Activated CD8-positive, alpha-beta memory T cell treated with anti-CD3 and anti-CD28 coated beads for 24 hours (primary cell): ENCODE measurements at places on chromosomes 13 and 19.

GRCh38 chr13:92260363-92260762 lies 861.9 kb downstream of the GPC5 start:
- DNase-seq = no peak

- no peak for DNase-seq
Observed at GRCh38 chr19:14412996-14413692, 6.0 kb downstream of the DDX39A start.

- DNase-seq = no peak
Observed at GRCh38 chr19:46719629-46720502, 3.0 kb upstream of the PRKD2 start.

- no peak for DNase-seq
Observed at GRCh38 chr13:95193509-95194230, 107.6 kb downstream of the ABCC4 start.

- no peak for DNase-seq
Observed at GRCh38 chr13:33797622-33798021, 20.3 kb upstream of the RFC3 start.

DNA sequence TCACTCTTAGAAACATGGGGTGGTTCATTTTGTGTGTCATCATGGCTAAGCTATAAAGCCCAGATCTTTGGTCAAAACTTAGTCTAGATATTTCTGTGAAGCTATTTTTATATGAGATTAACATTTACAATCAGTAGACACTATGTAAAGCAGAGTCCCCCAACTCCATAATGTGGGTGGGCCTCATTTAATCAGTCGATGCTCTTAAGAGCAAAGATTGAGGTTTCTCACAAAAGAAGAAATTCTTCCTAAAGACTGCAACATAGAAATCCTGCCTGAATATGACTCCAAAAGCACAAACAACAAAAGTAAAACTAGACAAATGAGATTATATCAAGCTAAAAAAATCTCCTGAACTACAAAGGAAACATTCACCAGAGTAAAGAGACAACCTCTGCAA lies 642.2 kb downstream of the DIAPH3 start:
- DNase-seq = no peak

DNA sequence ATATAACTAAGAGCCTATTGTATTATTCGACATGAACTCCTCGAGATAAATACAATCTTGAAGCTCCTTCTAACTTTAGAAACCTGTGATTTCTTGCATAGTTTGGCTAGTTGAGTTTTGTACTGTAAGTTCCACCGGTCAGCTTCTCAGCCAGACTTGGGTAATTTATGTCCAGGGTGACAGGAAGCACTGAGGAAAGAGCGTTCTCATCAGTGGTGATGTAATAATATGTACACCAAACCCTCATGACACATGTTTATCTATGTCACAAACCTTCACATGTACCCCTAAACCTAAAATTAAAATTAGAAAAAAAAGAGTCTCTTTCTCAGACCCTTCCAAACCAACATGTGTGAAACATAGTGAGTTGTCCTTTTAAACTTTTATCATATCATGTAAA lies 205.7 kb downstream of the KCNRG start:
- DNase-seq = no peak

- DNase-seq = no peak
Observed at GRCh38 chr13:98947925-98948324, 29.9 kb downstream of the DOCK9 start.

DNA sequence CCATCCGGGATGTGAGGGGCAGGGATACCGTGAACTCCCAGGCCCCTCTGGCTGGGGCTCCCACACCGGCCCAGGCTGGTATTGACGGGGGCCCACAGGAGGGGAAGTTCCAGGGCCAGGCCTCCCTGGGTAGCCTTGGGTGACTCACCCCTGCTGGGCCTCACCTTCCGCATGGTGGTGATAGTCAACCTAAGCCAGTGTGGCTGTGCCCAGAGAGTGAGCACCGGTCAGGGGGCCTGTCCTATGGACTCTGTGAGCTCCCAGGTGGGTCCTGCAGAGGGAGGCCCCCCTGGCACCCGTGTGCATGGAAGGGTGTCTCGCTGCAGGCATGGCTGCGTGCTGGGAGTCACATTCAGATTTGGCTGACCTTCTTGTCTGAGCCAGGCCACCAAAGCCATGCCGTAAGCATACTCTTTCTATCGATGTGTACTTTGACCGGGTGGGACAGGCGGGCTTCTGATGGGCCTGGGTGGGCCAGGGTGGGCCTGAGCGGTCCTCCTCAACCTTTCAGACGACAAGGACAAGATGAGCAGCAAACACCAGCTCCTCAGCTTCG lies 27.6 kb downstream of the DHX34 start:
- no peak for DNase-seq

DNA sequence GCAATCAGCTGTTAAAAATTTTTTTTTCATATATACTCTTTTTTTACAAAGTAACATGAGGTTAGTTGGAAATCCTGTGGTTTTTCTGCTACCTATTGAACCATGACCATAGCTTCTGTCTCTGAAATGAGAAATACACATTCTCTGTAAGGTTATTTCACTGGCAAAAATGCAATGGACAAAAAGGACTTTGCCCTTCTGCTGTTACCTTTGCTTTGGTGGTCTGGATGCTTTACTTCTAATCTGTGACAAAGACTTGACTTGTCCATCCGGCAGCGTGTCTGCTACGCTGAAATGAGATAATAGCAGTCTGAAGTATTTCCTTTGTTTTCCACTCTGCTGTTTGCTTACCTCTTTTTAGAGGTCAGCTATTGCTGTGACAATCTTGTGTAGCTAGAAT lies 412.8 kb downstream of the SLITRK6 start:
- no peak for DNase-seq

DNA sequence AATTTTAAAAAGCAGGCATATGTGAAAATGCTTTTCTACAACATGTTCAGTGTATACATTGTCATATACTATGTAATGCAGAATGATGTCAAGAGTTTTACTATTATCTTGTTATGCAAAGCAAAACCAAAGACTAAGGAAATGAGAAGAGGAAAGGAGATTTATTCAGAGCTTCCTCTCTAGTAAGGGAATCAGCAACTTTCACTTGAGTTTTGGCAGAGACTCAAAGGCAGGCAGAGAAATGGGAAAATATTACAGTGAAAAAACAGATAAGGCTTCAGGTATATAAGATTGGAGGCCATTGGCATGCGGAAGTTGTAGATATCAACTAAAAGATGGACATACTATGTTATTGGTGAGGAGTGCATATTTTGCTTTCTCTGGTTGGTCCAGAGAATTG lies 512.0 kb upstream of the PCDH20 start:
- no peak for DNase-seq

DNA sequence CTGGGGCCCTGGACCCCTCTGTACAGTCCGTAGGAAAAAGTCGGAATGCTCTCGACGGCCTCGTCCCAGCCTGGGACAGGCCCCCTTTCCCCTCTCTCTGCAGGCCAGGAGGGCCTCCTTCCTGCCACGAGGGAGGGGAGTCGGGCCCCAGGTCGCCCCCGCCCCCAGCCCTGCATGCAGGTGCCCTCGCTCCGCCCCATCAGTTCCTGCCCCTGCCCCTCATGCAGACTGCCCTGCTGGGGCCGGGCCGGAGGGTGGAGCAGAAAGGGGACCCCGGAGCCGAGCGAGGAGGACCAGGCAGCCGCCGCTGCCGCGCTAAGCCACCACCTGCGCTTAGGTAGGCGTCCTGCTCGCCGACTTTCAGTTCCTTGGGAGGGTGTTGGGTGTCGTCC lies 7.3 kb downstream of the LYL1 start:
- DNase-seq = peak; percentile 64

- no peak for DNase-seq
Observed at GRCh38 chr19:17234911-17235299, 8.9 kb downstream of the OCEL1 start.

DNA sequence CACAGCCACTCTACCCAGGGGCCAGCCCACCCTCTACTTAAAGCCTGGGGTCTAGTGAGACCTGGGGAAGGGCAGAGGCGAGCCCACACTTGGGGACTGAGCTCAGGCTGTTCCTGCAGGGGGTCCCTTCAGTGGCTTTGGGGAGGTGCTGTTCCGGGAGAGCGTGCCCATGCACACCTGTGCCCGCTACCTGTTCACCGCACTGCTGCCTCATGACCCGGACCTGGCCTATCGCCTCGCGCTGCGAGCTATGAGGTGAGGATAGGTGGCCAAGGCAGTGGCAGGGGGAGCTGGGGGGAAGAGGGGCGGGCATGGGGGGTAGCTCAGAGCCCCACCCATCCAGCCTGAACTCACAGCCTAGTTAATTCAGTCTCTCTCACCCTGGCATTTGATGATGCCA lies 24.0 kb downstream of the ZSWIM4 start:
- DNase-seq = no peak

- peak; percentile 33 for DNase-seq
Observed at GRCh38 chr19:54256250-54257115, 590 bp downstream of the LILRB5 start.

GRCh38 chr13:100604918-100605710 lies 16.5 kb upstream of the GGACT start:
- DNase-seq = no peak

GRCh38 chr13:76522083-76522755 lies 364.0 kb downstream of the KCTD12 start:
- DNase-seq = no peak

DNA sequence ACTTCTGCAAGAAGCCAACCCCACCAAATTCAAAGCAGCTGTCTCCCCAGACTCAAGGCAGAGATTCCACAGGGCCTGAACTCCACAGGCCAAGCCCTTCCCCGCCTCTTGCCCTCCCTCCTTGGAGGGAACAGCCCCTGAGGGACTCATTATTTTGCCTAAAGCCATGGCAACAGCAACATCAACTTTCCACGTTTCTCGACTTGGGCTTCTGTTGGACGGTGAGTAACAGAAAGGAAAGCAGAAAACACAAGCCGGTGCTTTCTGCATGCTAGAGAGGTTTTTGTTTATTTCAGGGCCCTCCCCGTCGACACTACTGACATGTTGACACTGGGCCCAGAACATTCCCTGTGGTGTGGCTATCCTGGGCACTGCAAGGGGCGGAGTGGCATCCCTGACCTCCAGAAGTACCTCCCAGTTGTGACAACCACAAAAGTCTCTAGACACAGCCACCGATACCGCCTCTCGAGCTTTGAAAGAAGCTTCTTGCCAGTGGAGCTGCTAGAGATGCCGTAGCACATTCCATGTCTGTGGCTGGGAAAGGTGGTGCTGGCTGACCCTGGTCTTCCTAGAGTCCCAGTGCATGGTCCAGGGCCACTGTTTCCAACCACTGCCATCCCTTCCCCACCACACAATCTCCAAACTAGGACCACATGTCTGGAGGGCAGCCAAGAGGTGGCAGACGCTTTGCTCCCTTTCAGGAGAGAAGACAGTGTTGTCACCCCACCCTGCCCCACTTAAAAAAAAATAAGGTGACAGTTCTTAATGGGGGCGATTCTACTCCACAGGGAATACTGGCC lies 12.8 kb downstream of the CAPS start:
- no peak for DNase-seq

- no peak for DNase-seq
Observed at GRCh38 chr13:72963762-72964161, 95.0 kb upstream of the KLF5 start.

- DNase-seq = no peak
Observed at GRCh38 chr13:111068009-111068350, 47.1 kb upstream of the ARHGEF7 start.

DNA sequence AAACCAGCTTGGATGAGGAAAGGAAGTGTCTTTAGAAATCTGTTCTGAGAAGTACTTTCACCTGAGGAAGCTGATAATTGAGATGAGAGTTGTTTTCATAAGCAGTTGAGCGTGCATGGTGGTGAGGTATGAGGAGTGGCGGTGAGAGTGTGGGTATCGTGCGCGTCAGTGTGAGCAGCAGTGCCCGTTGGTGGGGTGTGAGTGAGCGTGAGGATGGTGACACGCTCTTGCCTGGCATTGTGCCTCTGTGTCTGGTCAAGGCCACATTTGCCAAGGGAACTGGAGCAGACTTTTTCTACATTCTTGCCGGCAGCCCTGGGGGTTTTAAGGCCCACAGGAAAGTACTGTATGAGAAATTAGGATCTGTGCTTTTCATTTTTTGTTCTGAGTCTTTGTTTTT lies 36.5 kb upstream of the TEX29 start:
- no peak for DNase-seq

GRCh38 chr19:5182751-5183150 lies 157.9 kb downstream of the PTPRS start:
- no peak for DNase-seq

GRCh38 chr19:9354651-9355050 lies 8.2 kb upstream of the ZNF177 start:
- DNase-seq = no peak

- peak; percentile 77 for DNase-seq
Observed at GRCh38 chr19:40433391-40434216, 7.8 kb upstream of the SERTAD1 start.

DNA sequence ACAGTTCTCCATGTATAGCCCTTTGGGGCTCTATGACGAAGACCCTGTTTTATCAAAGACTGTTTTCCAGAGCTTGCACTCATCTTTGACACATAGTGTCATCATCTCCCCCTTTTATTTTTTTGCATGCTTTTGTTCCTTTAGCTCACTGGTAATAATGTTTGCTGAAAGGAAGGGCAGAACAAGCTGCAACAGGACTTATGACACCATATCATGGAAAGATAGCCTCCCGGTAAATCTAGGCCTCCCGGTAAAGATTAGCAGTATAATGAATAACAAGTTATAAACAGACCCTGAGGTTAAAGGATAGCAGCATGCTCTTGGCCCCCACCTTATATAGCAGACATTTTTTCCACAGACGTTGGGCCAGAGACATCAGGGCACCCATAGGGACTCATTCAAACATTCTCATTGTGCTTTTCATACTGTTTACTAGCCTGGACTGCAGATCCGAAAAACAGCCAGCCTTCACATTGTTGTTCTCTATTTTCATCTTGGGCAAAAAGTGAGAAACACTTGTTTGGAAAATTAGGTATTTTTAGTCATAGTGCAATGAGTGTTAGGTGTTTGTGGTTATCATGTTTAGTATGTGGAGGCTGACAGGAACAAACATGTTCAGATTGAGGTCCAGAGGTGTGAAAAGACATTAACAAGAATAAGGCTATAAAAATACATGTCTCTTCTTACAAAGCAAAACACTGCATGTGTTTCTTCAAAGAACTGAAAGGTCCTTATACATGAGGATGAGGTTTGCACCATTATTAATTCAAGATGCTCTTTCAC lies 136.9 kb upstream of the SPRY2 start:
- no peak for DNase-seq

DNA sequence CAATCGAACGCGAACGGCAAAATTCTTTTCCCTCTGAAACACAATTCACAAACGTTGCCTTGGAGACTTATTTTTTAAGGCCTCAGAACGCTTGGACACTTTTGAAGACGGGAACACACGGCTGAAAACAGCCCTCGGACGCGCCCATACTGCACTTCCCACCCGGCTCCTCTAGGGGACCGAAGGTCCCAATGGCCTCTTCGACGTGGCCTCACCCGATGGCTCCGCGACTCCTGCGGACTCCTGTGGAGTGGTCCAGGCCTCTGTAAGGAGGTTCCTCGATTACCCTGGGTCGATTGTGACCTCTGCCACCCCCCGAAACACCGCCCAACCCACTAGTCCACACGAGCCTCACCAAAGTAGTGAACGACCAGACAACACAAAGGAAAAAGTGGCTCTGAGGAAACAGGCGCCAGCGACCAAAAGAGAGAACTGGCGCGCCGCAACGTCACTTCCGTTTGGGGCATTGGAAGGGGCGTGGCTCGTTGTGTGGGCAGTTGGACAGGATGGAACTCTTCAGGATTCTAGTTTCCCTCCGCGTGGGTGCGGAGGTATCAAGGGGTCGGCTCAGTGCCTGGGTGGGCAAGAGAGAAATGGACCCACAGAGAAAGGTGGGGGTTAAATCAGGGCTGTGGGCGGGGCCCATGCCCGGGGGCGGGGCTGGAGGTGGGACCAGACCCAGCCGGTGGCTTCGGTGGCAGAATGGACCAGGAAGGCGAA lies at the start of gene ZNF560:
ZNF560 (minus strand) TSS at position 434 of the 720 bp plus-strand sequence. CDS start 23,303 bp downstream, outside the sequence.
- DNase-seq = no peak
